Retinal pigment epithelial cell (primary cell): ENCODE measurements at places on chromosomes 13 and 19.

DNA sequence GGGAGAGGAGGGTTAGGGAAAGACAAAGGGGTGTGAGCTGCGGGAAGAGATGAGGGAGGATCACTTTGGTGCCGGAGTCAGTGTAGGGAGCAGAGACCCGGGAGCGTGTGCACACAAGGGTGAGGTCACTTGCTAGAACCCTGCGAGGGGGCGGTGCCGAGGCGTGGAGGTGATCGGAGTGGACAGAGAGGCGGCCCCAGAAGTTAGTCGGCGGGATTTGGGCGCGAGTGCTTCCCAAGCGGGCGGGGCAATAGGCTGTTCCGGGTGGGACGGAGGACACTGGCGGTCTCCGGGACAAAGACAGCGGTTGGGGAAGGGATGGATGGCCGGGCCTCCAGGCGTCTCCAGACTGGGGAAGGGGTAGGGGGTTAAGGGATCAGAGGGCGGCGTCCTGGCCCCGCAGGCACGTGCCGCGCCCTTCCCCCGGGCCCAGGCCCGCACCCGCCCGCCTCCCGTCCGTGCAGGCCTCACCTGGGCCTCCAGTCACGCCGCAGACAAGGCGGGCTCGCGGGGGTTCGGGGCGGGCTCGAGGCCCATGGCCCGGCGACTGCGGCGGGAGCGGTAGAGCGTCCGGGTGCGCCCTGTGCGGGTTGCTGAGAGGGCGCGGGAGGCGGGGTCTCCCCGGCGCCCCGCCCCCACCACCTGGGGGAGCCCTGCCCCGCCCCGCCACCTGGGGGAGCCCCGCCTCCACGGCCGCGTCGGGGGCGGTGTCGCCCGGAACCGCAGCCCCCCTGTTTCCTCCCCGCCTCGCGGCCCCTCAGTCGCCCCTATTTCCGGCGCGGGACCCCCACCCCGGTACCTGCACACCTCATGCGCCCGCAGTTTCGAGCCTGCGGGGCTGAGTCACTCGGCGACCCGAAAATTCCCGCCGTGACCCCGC, at the start of gene LPAR2:
LPAR2 (minus strand) TSS at position 600 of the 880 bp plus-strand sequence. CDS start 945 bp downstream, outside the sequence.
- no peak for DNase-seq

- no peak for DNase-seq
Measured at GRCh38 chr13:31638577-31638976, 100.7 kb upstream of the RXFP2 start.

DNA sequence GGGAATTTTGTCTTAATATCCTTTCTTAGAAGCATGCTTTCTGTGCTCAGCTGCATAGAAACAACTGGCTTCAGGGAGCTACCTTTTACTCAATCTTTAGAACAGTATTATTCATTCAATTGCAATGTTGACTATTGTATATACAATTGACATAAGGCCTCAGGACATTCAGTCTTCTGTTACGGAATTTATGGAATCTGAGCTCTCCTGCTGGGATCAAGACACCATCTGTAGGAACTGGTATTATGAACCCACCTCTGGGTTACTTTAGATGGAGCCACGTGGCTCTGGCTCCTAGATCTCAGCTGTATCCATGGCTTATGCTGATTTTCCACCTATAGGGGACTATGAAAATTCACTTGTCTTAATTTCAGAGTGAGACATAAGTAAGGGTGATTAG, 716.2 kb upstream of the GPC6 start:
- no peak for DNase-seq

- no peak for DNase-seq
Measured at GRCh38 chr13:57858376-57858775, 226.8 kb downstream of the PCDH17 start.

DNA sequence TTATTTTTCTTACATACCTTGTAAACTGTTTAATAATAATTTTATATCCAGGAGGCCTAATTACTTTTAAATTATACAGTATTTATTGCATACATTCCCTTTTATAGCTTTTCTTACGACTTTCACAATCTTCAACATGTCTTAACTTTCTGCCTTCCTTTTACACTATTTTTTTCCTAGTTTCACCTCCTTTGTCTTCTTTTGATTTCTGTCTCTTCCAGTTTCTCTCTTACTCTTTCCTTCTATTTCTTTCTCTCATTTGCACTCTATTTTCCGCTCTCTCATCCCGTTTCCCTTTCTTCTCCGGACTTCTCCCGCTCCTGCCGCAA, 11.5 kb downstream of the ZNF552 start:
- no peak for DNase-seq

DNA sequence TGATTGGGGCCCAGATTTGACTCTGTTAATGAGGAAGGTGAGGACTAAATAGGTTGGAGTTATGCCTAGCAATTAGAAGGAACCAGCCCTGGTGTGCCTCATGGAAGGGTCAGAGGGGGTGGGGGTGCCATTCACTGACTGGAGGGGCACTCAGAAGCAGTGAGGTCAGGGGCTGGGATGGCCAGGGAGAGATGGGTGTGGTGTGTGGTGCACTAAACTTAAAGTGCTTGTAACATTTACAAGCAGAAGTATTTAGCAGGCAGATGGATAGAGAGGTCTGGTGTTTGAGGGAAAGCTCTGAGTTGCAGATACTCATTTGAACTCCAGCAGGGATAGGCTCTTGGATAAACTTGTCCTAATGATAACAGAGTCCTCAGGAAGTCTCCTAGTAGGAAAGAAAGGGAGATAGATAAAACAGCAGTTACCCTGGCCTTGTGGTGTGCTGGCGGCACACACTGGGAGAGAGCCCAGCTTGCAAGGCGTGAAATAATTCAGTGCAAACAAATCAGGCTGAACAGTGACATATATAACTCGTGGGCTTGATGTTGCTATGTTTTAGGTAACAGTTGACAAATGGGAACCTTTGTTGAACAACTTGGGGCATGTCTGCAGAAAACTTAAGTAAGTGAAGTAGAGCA, 20.0 kb upstream of the UPF3A start:
- DNase-seq = no peak
